SK-N-SH treated with all-trans-retinoic acid at 6 μM for 48 hours (cell line): ENCODE measurements at places on chromosomes 11 and 22.

GRCh38 chr11:124635932-124636331, 13.3 kb downstream of the TBRG1 start:
- no peak for ATAC-seq

DNA sequence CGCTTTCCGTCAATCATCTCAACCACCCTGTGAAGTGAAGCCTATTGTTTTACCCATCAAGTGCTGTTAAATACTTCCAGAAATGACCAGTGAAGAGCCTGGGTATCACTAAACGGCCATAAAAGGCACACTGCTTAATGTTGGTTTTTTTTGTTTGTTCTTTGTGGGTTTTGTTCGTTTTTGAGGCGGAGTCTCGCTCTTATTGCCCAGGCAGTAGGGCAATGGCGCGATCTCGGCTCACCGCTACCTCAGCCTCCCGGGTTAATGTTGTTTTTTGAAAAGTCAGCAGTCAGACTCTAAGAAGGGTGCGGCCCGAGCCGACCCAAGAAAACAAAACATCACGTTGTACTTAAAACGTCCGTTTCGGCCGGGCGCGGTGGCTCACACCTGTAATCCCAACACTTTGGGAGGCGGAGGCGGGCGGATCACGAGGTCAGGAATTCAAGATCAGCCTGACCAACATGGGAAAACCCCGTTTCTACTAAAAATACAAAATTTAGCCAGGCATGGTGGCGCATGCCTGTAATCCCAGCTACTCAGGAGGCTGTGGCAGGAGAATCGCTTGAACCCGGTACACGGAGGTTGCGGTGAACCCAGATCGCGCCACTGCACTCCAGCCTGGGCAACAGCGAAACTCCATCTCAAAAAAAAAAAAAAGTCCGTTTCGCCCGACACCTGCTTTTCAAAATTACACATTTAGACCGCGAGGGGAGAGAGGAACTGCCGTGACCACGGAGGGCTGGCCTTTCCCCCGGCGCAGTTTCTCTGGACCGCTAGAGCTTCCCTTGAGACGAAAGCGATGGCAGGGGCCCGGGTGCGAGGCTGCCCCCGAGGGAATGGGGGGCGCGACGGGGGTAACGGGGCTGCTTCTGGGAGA, 714 bp downstream of the CD59 start:
- ATAC-seq: peak; percentile 56

DNA sequence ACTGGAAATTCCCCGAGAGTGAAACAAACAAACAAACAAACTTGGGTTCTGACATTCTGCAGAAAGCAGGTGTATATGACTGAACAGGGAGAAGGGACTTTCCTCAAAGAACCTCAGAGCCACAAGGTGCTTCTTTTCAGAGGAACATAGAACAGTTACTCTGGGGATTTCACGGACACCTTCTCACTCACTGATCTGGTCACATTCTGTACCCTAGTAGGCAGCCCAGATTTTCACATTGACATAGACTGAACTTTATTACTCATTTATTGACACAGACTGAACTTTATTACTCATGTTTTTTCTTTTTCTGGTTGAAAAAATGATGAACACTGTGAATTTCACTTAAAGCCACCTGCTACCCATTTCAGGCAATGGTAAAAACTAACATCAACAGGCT, 263.0 kb downstream of the OPCML start:
- no peak for ATAC-seq

- peak; percentile 96 for ATAC-seq
Measured at GRCh38 chr11:57761301-57762234, at the start of gene CTNND1. CTNND1 (plus strand) TSS chr11:57761802; CDS start chr11:57791479, 29,677 bp downstream.

DNA sequence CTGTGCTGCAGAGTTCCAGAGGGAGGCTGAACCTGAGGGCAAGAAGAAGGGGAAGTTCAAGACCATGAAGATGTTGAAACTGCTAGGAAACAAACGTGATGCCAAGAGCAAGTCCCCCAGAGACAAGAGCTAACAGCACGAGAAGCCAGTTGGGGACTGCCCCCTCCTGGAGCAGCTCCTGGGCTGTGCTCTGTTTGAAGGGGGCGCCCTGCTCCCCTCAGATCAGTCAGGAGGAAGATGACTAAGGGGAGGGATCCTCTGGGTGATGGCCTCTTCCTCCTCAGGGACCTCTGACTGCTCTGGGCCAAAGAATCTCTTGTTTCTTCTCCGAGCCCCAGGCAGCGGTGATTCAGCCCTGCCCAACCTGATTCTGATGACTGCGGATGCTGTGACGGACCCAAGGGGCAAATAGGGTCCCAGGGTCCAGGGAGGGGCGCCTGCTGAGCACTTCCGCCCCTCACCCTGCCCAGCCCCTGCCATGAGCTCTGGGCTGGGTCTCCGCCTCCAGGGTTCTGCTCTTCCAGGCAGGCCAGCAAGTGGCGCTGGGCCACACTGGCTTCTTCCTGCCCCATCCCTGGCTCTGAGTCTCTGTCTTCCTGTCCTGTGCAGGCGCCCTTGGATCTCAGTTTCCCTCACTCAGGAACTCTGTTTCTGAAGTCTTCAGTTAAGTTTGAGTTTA, 12.6 kb downstream of the C22orf23 start:
- ATAC-seq: no peak

DNA sequence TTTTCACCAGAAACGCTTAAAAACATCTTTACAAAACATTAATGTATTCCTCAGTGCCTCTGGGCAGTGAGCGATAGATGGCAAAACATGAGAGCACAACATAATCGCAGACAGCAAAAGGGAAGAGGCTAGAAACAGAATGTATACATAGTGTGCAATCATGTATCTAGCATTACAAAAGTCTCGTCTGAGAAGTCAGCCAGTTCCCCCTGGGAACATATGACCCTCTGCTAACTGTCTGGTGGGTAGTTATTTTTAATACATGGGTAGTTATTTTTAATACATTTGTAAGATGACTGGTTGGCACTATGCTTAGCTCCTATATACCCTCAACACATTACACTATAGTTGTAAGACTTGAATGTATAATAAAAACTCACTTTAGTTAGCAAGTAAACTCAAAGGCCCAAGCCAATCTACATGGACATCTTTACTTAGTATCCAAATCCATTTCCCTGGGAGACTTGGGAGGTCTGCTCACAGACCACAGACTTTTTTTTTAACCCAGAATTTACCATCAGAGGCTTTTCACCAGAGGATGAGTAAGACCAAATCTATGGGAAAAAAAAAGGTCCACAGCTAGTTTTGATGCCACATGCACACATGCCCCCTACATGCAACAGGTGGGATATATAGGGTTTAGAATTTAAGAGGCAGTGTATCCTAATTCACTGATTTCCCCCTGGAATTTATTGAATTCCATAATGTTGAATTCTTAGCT, 71.7 kb downstream of the AMBRA1 start:
- ATAC-seq: peak; percentile 53

GRCh38 chr11:23313001-23313400, 452.7 kb upstream of the CCDC179 start:
- ATAC-seq: no peak

- ATAC-seq: no peak
Measured at GRCh38 chr11:60511393-60511792, 3.8 kb upstream of the MS4A13 start.

GRCh38 chr22:46583571-46583970, 36.6 kb upstream of the GRAMD4 start:
- no peak for ATAC-seq

GRCh38 chr11:61026121-61027031, 54.9 kb downstream of the CD6 start:
- ATAC-seq: no peak

GRCh38 chr22:45726081-45726480, 54.4 kb downstream of the ATXN10 start:
- no peak for ATAC-seq

GRCh38 chr11:116239247-116239646, 533.5 kb downstream of the BUD13 start:
- no peak for ATAC-seq

DNA sequence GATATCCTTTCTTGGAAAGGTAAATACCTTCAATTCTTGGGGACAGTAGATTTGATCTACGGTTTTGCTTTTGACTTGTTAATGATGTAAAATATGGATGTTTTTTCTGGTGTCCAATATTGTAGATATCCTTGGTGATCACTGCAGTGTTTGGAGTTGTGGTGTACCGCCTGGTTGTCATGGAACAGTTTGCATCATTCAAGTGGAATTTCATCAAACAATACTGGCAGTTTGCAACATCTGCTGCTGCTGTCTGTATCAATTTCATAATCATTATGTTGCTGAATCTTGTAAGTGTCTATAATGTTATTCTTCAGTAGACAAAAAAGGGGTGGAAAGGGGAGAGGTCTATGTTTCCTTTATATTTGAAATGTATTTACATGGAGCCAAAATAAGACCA, 27.4 kb upstream of the MUC15 start:
- no peak for ATAC-seq

DNA sequence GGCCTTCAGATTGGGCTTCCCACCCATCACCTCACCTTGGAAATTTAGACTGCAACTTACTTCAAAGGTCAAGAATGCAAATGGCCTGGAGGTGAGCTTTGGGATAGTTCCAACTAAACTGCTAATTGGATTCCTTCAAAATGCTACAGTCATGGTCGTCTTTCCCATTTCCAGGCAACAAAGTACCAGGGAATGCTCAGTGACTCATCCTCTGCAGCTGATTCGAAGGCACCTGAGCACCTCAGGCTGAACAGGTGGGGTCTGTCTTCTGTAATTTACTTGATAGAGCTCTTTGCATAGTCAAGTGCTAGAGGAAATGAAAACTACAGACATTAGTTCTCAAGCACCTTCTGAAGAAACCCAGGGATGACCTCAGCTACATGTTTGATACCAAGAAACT, 20.5 kb upstream of the FSHB start:
- ATAC-seq: no peak

DNA sequence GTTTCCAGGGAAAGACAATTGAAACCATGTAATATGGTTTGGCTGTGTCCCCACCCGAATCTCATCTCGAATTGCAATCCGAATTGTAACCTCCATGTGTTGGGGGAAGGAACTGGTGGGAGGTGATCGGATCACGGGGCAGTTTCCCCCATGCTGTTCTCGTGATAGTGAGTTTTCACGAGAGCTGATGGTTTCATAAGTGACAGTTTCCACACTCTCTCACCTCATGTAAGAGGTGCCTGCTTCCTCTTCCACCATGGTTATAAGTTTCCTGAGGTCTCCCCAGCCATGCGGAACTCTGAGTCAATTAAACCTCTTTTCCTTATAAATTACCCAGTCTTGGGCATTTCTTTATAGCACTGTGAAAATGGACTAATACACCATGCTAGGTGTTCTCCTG, 148.3 kb upstream of the CADM1 start:
- ATAC-seq: no peak

DNA sequence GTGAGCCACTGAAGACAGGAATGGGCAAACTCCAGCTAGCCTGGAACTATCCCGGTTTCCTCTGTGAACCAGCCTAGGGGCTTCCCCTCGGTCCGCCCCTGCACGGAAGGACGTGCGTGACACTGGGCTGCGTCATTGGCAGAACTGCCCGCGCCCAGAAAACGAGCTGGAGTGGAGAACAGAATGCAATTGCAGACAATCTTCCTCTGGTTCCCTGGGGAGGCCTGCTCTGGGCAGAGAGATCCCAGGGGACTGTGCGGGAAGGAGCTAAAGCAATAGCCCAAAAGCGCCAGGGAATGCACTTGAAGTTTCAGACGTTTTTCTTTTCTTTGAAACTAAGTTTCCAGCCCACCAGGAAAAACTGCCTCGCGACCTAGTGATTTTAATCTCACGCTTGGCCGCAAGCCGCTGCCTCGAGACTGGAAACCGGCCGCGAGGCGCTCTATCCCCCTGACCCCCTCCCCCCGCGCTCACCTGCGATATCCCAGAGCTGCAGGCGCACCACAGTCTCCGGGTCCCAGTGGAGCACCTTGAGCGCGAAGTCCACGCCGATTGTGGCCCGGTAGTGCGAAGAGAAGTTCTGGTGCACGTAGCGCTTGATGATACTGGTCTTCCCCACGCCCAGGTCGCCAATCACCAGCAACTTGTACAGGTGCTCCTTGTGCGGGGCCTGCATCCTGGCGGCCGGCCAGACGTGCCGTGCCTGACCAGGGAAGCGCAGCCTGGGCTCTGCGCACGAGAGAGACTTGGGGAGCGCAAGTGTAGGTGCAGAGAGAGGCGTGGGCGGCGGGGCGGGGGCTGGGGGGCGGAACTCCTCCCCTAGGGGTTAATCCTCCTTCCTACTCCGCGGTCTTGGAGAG, at the start of gene RAB38:
TSS of gene RAB38 (minus strand) at position 735 of the 860 bp plus-strand sequence. CDS start at position 676, 59 bp downstream.
- ATAC-seq: peak; percentile 85

- no peak for ATAC-seq
Measured at GRCh38 chr22:49063545-49063890, 764.2 kb downstream of the BRD1 start.

GRCh38 chr11:108838792-108839105, 173.9 kb downstream of the DDX10 start:
- ATAC-seq: no peak

DNA sequence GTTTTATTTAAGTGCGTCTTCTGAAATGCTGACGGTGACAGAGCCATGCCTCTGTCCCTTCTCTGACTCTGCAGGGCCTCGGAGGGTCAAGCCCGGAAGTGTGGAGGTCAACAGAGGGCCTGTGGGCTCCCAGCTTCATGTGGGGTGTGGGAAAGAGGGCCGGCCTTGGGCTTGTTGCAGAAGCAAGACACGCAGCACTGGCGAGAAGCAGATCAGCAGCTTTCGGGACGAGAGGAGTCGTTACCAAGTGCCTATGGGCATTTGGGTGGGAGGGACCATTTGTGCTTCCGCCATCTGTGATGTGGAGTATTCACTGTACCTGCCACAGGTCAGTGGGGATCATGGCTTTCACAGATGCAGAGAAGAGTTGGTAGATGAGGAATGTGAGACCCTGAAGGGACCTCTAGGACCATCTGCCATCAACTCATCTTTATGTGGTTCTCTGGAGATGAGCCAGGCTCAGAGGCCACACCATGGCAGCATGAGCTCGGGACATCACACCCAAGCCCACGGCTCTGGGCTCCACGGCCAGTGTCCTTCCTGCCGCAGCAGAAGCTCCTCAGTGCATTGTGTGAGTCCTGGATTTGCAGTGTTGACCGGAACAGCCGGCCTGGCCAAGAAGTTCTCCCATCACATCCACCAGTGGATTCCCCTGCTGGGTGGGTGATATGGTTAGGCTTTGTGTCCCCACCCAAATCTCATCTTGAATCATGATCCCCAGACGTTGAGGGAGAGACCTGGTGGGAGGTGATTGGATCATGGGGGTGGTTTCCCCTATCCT, 590.7 kb downstream of the TBC1D22A start:
- no peak for ATAC-seq

DNA sequence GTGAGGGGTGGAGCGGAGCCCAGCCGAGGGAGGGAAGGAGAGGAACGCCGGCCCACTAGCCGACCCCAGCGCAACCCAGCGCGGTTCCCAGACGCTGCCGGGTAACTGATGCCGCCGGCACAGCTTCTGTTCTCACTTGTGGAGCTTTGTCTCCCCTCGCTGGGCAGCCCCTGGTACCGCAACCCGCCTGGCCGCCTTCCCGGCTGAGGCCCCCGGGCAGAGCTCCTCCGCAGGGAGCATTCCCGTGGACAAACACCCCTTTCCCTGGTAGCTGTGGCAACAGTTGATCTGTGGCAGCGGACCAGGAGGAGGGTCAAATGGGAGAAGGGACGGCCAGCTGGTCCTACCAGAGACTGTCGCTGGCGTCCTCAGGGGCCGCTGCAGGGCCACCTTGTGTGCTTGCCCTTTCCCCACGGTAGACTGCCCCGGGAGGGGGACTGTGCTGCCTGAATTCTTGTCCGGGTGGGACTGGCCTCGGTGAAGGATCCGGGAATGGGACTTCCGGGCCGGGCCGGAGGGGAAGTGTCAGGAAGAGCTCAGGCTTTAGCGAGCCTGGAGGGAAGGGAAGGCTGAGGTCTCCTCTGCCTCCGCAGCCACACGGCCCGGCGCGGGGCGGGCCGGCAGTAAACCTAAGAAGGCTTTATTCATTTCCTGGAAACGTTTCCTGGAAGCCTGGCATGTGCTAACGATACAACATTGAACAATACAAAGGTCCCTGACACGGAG, 468.0 kb downstream of the OPCML start:
- ATAC-seq: peak; percentile 35; the same call in 1 of the 3 replicates
